ENCODE measurements at places on chromosomes 5 and 9.

GRCh38 chr9:71608021-71608420, 160.3 kb downstream of the CEMIP2 start:
- no peak for DNase-seq

DNA sequence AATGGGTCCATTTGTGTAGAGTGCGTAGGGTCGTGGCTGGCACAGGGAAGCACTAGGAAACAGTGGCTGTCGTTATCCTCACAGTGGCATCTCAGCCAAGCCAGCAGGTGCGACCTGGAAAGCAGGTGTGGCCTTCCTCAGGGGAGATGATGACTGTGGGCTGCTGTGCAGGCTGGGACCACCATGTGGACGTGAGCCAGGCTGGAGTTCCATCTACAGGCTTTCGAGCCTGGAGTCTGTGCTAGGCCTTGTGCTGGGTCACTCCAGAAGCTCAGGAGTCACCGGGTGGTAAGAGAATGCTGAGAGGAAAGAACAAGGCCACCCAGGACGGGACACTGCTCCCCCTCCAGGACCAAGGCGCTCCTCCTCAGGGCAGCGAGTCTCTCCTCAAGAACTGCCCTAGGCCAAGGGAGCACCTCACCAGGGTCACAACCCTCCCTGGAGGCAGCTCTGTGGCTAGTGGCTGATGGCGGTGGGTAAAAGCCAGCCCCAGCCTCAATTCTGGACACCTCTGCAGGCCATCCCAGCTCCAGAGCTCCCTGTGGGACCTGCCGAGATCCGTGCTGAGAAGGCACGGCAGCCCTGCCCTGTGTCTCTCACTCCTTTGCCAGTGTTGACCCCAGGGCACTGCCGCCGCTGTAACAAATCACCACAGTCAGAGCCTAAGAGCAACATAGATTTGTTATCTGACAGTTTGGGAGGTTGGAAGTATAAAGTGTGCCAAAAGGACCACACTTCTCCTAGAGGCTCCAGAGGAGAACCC, 36.0 kb downstream of the WHRN start:
- no peak for DNase-seq

DNA sequence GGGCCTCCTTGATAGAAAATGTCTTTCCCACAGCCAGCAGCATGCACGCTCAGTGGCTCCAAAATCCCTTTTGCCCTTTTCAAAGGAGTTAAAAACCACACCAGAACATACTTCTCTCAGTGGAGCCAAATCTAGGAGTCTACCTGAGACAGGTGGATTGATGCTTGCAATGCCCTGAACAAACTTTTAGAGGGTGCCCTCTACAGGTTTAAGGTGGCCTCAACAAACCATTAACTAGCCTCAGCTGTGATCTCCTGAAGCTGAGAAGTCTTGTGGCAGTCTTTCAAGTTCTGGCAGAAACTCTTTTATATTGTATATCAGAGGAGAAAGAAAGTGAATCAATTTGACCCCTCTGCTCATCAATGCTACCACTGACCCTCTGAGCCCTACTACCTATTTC, 125.4 kb downstream of the MED27 start:
- DNase-seq, result no peak

DNA sequence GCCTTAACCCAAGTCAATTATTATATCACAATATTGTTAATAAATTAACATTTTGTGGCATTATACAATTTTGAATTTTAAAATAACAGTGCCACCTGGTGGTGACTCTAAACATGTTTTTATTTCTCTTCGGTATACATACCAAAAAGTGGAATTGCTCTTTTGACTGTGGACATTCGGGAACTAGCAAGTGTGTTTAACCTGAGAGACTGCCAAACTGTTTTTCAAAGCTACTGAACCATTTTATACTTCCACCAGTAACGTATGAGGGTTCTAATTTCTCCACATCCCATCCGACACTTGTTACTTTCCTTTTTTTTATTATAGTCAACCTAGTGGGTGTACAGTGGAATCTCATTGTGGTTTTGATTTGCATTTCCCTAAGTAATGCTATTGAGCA, 18.3 kb upstream of the HSDL2 start:
- no peak for DNase-seq

- no peak for DNase-seq
Measured at GRCh38 chr5:59817536-59817935, 76.0 kb downstream of the PDE4D start.

GRCh38 chr9:137731216-137731946, 112.6 kb downstream of the EHMT1 start:
- no peak for DNase-seq

DNA sequence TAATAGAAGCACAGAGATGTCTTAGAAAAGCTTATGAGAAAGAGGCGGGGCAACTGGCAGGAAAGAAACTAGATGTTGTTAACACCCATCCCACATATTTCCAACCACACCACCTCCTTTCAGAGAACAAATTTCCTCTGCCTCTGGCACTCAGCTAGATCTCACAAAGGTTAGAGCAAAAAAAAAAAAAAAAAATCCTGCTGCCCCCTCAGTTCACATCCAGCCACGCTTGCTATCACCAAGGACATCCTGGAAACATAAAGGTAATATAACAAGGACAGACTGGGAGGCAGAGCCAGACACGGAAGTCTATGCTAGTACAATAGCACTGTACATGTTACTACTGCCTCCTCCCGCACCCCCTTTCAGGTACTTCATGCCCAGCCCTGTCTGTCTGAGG, 238.0 kb upstream of the PTGER4 start:
- DNase-seq, result no peak

DNA sequence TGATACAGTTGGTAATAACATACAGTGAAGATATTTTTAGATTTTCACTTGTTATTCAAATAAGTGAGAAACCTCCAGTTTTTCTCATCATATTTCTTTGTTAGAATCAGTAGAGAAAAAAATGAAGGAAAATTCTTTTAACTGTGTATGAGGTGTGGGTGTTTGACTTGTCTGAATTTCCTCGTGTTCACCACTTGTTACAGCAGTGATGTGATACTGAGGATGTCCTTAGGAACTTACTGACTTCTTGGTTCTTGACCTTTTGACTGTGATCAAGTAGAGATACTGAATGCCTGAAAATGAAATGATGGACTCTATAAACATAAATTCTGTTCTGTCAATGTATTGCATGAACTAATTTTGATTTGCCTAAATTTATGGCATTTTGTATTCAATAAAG, 10.7 kb downstream of the PBX3 start:
- no peak for DNase-seq

DNA sequence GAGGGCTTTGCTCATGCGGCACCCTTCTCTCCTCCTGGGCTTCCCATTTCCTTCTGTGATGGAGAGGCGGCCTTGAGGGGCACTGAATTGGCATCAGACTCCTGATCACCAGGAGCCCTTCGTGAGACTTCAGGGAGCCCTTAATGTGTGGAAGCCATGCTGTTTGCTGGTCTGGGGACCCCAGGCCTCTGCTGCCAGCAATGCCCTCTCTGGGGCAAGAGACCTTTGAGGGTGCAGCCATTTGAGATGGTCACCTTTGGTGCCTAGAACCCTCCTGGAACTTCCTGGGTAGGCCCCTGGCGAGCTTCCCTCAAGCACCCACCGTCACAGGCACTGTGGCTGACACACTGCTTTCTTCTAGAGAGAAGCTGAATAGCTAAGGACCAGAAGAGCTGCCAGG, 338.7 kb upstream of the IRX4 start:
- DNase-seq, result no peak

- no peak for DNase-seq
Measured at GRCh38 chr9:130192382-130192999, 20.3 kb downstream of the NCS1 start.

- DNase-seq, result no peak
Measured at GRCh38 chr5:31937226-31937625, 236.9 kb downstream of the GOLPH3 start.

DNA sequence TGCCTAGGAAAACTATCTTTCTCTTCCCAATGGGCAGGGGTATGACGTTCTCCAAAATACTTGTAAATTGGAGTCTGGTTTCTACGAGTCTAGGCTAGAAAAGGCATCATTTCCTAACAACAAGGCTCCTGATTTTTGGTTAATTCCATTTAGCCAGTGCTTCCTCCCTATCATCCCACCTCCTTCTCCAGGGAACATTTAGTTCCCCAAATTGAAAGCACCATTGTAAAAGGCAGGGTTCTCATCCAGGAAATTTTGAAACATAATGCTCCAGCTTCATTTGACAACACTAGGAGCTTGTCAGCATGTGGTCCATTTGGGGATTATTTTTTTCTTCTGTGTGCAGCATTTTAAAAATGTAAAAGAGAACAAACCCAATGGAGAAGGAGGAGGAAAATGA, 256.5 kb upstream of the GRIA1 start:
- no peak for DNase-seq

DNA sequence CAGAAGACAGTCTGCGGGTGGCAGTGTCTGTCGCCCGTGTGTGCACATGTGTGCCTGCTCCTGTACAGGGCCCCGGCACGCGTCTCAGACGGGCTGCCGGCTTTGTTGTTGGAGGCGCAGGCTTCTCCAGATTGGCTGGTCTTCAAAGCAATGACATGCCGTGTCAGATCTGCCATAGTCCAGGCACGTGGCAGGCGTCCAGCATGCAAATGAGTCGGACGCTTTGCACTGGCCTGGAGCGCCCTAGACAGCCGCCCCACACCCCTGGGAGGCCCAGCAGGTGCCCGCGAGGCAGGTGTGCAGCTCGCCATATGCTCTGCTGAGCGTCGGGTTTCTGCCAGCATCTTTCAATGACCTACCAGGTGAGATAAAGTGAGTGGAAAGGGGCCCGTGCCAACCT, 71.5 kb downstream of the GADD45G start:
- peak; percentile 59 for DNase-seq

GRCh38 chr9:106758911-106759310, 104.1 kb upstream of the ZNF462 start:
- DNase-seq, result no peak

DNA sequence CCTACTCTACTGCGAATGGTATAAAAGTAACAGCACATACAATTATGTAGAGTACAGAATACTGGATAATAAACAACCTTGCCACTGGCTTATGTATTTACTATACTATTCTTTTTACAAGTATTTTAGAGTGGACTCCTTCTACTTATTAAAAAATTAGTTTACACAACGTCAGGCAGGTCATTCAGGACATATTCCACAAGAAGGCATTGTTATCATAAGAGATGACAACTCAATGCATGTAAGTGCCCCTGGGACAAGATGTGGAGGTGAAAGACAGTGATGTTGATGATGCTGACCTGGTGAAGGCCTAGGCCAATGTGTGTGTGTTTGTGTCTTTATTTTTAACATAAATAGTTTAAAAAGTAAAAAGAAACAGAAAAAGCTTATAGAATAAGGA, 421.7 kb downstream of the CDH12 start:
- peak; percentile 1 for DNase-seq

DNA sequence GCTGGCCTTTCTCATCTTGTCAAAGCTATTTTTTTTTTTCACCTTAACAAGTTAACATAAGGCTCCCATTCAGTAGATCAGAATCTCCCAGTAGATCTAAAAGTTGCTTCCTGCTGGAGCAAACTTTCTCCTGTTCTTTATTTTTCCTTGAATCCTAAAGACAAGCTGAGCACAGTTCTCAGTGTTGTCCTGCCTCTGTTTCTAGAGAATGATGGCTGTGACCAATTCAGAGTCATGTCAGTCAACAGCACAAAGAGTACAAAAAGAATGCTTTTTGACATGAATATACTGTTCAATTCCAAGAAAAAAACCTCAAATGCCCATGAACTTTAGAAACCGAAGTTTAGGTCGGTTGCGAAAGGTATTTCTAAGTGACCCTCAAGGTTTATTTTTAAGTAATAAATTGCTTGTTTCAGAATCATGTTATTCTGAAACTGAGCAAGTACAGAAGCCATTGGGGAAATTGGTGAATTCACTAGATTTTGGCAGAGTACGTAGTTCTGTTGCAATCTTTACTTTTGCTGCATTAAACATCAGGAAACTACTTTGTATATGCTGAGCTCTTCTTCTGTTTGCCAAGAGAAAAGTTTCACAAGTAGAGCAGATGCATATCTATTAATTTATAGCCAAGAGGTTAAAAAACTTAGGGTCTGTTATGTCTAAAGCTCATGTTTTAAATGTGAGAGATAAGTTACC, 161.7 kb upstream of the RPS23 start:
- DNase-seq, result no peak

- DNase-seq, result no peak
Measured at GRCh38 chr9:660227-660626, 181.3 kb upstream of the DMRT1 start.

GRCh38 chr5:25568989-25569625, 924.3 kb upstream of the CDH10 start:
- DNase-seq, result no peak

DNA sequence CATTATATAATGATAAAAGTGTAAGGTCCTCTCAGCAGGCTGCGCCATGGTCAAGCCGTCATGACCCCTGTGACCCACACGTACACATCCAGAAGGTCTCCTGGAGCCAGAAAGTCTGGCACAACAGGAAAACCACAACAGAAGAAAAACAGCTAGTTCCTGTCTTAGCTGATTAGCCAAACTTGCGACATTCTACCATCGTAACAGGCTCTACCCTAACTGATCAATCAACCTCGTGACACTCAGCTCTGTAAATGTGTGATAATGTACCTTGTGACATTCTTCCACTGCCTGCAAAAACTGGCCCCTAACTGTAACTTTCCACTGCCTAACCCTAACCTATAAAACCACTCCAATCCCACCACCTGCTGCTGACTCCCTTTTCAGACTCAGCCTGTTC, 316.4 kb upstream of the TUSC1 start:
- DNase-seq, result no peak

DNA sequence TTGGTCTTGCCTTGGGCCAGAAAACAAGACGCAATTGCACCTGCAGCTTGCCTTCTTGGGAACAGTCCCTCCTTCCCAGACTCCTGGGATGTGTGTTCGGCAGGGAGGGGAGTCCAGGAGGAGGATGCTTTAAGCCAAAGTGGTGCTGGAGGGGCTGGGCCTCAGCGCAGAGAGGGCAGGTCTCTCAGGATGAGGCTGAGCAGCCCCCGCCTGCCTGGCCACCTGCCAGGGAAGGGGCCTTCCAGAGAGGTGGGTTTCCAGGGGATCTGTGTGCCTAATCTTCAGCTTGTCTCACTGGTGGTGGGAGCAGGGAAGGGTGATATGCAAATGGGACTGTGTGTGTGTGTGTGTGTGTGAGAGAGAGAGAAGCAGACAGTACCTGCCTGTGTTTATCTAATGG, 105.2 kb downstream of the ENTREP1 start:
- DNase-seq, result no peak

DNA sequence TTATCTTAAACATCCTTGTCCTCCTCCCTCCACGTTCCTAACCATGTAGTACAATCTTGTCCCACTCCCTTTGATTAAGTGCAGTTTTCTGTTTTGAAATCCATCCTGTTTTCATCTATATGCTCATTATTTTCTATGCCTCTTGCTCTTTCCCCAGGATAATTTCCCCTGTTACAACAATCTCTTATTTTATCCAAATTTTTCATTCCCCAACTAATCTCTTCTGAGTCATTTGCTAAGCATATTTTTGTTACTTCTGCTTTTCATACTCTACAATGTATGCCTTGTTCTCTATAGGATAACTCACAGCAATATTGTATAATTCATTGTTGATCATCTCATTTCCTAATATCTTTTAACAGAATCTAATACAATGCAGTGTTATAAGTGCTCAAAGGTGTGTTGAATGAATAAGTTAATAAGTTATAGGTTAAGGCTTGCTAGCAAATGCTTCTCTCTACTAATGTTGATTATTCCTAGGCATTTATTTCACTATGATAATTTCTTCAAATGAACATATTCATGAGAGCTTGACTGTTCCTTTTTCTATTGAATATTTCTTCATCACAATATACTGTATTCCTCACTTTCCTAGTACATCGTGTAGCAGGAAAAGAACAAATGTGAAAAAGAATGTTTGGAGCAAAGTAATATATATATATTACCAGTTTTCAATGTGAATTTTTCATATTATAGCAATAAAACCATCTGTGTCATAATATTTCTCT, 1.5 kb downstream of the OMD start:
- no peak for DNase-seq

Data from LNCaP clone FGC (cell line).